ENCODE measurements at places on chromosomes 12 and 14. TPM values are rescaled to one million over a fixed set of nuclear protein-coding genes. Genes with fewer than 3 reads are reported as not detected.

The CLEC9A gene
- total RNA-seq, result not detected

The RASSF9 gene
- total RNA-seq, result 1.4 TPM

DNA sequence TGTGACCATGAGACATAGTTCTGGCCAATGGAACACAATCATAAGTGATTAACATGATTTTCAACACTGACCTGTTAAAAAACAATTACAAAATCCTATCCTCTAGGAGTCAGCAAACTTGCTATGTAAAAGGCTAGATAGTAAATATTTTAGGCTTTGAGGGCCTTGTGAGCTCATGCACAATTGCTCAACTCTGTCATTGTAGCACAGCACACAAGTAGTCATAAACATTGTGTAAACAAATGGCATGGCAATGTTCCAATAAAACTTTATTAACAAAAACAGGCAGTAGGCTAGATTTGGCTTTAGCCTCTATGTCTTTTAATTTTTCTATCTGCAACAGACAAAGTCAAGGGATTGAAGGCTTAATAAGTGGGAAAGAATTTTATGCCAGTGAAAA is 350.7 kb downstream of the C12orf50 start:
- DNase-seq, result no peak

DNA sequence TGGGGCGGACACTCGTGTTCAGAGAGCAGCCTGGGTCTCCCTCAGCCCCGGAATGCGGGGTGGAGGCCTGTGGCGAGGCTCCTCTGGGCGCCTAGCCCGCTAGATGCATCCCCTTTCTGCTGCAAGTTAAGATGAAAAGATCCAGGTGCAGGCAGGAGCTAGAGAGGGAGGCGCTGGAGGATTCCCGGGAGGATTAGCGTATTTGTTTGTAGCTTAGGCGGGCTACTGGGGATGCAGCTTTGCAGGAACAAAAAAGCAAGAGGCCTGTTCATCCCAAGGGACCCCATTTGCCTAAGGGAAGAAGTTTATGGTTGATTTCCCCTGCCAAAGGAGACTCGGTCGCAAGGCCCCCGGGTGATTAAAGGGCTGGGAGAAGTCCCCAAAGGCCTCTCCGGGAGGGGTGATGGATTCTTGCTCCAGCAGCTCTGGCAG is 824 bp downstream of the CCDC177 start:
- no peak for DNase-seq

- DNase-seq, result peak; percentile 20
Measured at GRCh38 chr14:24243336-24243836, 963 bp upstream of the TINF2 start.

DNA sequence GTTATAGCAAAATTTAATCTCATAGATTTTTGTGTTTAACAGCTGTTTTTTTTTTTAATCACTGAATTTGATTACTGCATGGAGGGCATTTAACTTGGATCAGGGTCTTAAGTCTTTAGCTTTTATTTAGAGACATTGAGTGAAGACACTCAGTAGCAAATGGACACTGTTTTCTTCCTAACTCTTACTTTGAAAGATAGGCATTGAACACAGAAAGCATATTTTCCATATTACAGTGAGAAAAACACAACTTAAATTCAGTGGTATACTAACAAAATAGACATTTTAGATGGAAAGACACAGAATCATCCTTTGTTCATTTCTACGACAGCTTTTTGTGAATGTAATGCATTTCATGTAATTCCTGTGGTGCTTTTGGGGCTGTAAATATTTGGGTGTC is 571.8 kb downstream of the PRKD1 start:
- no peak for DNase-seq

DNA sequence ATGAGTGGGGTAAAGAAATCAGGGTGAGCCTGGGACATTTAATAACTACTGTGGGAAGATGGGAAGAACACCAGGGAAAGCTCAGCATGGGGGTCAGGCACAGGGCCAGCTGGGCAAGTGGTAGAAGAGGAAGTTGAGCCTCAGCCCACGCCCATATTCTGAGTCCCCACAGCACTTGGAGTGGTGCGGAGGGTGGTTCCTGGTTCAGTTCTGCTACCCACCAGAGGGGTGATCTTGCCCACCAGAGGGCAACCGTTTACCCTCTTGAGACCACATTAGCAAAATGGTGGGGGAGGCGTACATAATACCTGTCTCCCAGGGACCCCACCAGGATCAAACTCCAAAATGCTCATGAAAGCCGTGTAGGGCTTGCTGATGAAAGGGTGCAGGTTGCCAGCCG is 16.8 kb upstream of the ANKRD33 start:
- no peak for DNase-seq

GRCh38 chr14:81834308-81834707 is 300.7 kb upstream of the SEL1L start:
- no peak for DNase-seq
